ENCODE measurements at places on chromosomes 12 and 14.

DNA sequence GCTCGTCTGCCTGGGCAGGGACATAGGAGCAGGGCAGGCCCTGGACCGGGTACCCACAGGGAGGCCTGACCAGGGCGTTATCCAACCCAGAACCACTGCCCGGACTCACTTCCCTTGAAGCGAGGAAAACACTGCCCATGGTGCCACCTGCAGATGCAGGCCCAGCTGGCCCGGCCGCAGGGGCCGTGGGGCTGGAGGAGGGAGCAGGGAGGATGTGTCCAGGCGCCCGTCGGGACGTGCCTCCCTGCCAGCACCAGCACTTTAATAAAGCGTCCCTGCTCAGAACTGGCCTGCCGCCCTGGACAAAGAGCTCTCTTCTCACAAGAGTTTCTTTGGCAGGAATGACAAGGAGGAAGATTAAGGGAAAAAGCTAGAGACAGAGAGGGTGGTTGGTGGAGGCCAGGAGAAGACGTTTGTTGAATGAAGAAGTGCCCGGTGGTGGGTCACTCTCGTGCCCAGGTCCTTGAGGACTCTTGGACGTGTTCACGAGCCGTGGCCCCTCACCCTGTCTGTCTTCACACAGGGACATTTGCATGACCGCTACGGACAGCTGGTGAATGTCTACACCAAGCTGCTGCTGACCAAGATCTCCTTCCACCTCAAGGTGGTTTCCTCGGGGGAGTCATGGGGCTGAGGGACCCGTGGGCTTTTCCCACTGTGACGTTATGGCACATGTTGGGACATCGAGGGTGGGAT is 14.2 kb downstream of the HIP1R start:
- no peak for DNase-seq

DNA sequence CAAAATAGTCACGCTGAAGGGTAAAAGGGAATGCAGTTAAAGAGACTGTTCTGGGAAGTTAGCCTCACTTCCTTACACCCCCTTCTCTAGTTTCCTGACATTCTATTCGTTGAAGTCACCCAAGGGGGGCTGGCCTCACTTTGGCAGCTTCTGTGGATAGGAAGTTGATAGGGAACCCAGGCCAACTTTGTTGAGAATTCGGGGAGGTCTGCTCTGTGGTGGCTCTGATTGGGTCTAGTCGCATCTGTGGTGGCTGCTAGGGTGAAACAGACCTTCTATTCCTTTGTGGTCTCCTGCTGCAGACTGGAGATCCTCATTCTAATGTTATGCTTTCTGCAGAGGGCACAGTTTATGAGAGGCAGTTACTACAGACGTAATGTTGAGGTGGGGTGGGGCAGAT is 28.8 kb upstream of the GZMB start:
- DNase-seq: no peak

DNA sequence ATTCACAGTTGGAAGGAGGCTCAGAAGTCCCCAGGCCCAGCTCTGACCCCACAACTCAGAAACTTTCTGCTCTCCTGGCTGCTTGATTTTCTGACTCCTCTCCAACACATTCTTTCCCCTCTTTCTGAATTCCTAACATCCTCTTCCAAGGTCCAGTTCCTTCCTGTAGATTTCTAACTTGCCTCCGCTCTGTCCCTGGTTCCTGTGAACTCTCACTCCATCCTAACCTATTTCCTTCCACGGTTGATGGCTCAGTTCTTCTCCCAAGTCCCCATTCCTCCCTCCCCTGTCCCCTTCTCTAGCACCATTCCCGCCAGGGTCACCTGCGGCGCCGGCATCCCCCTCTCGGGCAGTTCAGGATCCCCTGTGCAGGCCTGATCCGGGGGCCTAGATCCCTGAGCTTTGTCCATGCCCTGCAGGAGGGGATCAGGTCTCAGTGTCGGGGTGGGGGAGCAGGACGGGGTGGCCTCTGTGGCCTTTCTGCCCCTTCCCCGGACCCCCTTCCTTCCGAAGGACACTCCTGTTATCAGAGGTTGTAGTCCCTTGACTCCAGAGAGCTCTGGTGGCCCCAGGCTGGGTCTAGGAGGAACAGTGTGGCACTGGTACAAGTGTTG is 6.0 kb upstream of the SLC22A17 start:
- DNase-seq: no peak

DNA sequence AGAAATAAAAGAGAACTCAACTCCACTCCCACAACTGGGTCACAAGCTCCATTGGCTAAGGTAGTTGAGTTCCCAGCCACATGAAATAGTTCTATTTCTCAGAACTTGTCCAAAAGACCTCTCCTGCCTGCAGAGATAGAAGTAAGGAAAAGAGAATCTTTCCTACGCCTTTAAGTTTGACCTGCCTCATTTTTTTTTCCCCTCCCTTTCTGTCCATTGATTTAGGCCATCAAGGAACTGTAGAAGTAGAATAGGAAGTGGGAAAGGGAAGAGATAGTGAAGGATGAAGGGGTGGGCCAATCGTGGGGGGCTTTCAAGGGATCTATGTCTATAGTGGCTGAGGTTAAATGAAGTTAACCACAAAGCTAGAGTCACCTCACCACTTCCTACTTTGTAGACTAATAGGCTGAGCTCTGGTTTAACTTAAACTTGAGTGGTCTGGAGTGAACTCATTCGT is 13.9 kb upstream of the NUDT4 start:
- no peak for DNase-seq

DNA sequence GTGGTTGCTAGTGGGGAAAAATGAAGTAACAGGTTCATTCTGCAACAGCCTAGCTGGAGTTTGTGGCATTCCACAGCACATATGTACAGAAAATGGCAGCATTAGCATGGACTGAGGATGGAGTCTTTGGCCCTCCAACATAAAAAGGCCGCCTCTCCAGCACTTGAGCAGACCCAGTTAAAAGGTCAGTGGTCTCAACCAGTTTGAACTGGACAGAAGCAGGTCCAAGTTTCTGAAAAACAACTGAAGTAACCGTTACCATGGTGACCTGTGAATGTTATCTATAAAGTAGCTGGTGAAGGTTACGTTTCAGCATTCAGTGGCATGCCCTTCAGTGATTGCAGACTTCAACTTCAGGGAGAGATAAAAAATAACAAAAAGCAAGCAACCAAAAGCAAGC is 34.1 kb upstream of the OR10AD1 start:
- no peak for DNase-seq

- DNase-seq: no peak
These were observed 128.6 kb upstream of the PWP1 start for GRCh38 chr12:107557026-107557425.

DNA sequence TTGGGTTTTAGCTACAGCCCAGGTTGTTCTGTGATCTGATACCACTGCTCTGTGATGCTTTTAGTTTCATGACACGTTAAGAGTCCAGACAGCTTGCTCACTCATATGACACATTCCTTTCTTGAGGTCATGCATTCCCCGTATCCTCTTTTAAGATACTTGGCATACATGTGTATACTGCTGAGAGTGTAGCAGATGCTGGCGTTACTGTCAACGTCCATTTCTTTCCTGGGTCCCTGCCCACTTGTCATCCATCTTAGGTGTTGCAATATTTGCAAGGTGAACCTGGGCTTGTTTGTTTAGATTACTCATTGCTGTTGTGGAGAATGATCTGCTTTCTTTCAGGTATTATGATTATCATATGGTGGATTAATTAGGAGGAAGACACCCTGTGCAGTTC is 9.1 kb upstream of the EMP1 start:
- no peak for DNase-seq

DNA sequence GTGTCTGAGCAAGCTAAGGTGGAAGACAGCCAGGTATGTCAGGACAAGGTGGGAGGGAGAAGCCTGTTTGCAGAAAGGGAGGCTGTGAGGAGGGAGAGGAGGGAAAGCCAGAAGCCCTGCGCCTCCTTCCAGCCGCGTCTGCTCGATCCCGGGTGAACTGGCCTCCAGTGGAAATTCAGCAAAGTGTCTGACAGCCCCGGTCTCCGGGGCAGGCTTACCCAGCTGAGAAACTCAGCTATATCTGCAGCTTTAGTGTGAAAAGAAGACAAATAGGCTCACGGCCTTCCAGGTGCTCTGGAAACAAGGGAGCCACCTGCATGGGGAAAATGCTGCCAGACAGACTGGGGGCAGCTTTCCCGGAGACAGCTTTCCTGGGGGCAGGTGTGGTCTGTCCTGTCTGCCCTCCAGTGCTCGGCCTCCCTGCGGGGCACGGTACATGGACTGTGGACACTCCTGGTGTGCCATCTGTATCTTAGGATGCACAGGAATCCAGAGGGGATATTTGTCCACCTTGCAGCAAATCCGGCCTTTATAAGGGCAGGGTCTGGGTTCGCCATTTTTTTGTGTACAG is 6.3 kb downstream of the RFLNA start:
- no peak for DNase-seq

GRCh38 chr14:38113546-38113945 is 94.2 kb upstream of the SSTR1 start:
- no peak for DNase-seq

GRCh38 chr12:90999527-90999926 is 5.2 kb downstream of the EPYC start:
- no peak for DNase-seq

DNA sequence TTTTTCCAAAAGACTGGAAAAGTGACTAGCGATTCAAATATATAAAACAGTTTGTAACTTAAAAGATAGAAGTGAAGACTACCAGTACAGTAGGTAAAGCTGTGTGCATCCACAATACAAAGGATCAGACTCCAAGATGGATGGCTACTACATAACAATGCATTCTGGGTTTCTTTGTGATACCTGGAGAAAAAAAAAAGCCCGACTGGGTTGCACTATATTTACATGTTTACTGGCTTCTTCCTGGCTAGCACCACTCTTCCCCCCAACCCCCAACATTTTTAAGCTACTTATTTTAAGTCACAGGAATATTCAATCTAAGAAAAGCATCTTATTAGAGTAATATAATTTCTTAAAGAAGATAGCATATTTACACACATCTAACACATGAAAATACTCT is 61.1 kb upstream of the SINHCAF start:
- DNase-seq: no peak
